ENCODE measurements at places on chromosomes 12 and 14.
A peak's percentile ranks its signal among the peaks of the same experiment; 100 is the strongest.

DNA sequence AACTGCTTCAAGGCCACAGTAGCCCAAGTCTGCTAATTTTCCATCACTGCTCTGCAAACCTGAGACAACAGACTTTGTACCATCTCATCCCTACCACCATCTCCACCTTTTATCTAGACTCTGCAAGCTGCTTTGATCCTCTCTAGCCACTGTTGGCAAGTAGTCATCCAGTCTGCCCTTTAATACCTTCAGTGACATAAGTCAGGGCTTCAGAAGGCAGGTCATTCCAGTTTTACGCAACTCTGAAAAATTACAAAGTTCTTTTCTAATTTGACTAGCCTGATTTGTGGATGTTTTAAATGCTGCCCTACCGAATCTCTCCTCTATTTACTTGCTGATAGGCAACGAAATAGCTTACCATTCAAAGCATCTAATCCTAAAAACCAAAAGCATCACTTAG is 2.8 kb downstream of the FERMT2 start:
- DNase-seq = no peak

- DNase-seq = peak; percentile 48
Observed at GRCh38 chr14:22319526-22320361, 269.3 kb downstream of the DAD1 start.

DNA sequence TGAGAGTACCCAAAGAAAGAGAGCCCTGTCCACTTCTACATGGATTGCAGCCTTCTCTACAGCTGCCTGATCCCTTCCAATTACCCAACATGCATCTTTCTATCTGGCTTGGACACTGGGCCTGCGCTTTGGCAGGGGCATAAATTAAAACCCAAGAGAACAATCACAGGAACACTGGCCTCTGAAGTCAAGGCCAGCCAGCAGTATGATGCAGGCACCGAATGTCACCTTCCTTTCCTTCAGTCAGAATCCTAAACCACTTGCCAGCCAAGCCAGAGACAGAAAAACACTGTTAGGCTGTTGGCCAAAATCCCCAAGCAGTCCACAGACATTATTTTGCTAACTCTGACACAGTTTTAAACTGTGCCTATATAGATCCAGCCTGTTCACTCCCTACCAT is 113.7 kb downstream of the DUSP6 start:
- no peak for DNase-seq

DNA sequence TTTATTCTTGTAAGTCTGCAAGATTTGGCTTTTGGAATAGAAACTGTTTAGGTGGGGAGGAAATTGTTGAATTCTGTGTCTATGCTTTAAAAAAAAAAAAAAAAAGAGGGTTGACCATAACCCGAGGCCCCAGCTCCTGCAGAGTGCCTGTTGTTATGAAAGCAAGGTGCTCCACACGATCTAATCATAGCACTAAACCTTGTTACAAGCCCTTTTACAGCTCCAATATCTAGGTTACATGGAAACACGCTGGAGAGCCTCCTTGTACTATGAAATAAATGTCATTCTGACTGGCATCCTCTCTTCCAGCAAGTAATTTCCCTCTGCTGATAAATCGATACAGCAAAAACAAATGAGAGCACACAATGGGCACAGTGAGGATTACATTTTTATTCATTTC is 303.1 kb upstream of the SOX5 start:
- DNase-seq = no peak

DNA sequence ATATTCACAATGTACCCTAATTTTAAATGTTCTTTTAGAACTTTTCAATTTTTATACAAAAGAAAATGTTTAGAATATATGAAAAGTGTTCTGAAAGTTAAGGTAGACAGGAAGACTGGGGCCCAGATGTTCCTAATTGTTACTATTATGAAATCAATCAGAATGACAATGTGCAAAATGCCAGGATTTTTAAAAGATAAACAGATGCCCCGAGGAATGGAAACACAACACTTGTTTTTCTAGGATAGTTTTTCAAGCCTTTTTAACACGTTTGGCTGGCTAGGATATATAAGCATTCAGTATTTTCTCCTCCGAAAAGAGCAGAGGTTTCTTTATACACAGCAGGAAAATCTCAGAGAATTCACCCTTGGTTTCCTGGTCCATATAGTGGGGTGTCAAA is 106.8 kb downstream of the ESR2 start:
- no peak for DNase-seq

GRCh38 chr12:56362130-56363059 is at the start of gene APOF:
Gene APOF (minus strand): TSS chr12:56362857. CDS start chr12:56362745, 112 bp downstream.
- no peak for DNase-seq

DNA sequence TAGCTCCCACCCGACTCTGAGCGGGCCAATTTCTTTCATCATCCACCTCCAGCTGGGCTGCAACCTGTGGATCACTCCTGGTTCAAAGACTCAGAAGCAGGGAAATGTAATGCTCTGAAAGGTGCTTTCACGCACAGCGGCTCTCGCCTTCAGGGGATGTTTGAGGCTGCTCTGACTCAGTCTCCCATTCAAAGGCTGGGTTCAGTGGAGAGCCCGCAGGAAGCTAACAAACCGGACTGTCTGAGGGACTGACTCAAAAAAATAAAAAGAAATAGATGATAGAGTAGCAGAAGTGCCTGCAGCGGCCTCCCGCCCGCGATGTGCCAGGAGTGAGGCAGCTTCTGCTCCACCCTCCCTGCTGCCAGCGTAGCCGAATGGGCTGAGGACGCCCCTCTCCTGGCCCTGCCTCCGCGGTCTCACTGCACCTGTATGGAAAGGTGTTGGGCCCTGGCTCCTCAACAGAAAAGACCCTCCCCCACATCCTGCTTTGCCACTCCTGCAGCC is 98.0 kb downstream of the GCH1 start:
- DNase-seq = no peak

DNA sequence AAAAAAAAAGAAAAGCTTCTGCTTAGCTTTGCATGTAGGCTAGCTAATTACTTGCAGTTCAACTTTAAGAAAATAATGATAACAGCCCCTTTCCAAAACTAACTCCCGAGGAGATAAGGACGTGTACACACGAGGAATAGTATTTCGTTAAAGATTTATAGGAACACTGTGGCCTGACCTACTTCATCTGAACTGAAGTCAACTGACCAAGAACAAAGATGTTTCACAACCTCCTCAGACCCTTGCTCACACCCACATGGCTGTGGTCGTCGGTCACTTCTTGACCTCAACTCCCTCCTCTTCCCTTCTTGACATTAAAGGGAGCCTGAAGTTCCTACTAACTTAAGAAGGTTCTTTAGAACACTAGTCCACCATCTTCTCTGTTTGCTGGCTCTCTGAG is 25.3 kb upstream of the FAM181A start:
- no peak for DNase-seq

- DNase-seq = no peak
Observed at GRCh38 chr12:111406474-111407376, 1.0 kb downstream of the SH2B3 start.

DNA sequence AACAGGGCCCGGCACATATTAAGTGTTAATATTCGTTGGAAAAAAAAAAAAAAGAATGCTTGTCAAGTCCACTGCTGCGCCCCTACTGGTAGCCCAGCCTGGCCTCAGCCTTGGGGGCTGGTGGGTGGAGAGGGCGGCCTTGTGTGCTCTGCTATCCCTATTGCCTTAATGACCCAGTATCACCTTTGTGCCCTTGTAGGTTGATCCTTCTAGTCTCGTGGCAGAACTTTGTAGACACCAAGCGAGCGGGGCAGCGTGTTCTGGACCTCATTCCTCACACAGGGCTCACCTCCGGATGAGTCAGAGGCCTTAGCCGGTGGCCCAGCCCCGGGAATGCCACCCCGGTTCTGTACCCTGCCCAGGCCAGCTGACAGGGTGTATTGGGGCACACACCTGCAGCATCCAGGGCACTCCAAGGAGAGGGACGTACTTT is 1.8 kb upstream of the RCOR1 start:
- peak; percentile 66 for DNase-seq

DNA sequence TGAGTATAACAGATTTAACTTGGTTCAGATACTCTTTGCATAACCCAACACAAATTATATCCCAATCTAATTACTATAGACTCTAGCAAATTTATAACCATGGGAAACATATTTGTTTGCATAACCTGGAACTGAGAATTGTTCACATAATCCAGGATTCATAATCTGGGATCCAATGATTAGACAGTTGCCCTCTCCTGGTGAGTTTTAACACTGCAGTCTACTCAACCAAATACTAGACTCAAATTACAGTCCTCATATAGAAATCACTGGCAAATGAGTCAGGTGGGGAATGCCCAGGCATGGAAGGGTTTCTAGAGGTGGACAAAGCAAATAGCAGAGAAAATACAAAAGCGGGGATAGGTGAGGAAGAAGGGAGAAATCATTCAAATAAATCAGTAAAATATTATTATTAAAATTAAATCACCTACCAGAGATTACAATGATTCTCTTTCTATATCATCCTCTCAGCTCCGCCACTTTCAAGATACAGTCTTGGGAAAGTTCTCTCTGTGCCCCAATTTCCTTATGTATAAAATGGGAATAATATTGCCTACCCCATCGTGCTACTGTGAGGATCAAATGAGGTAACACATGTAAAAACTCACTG is 9.4 kb downstream of the GCH1 start:
- peak; percentile 83 for DNase-seq

DNA sequence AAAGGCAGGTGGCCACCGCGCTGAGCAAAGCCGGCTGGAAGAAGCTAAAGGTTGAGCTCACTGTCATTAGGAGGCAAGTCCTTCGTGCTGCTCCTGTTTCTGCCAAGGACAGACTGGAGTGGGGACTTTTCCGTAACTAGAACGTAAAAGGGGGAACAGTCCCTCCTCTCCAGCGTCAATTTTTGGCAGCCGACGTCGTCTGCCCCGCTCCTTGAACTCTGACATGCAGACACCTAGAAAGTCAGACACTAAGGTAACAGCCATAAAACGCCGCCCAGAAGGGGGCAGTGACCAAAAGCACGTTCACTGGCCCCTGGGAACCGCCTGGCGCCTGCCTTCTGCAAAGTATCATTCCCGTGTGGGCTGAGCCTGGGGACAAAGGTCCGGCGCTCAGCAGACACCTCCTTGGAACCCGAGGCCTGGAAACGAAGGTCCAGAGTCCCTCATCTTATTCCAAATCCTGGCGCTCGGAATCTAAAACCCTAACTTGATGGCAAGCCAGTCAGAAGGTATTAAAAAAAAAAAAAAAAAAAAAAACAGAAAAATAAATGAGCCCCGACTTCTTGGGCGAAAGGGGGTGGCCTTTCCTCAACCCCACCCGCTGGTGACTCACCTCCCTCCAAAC is 1.1 kb upstream of the LRP1 start:
- peak; percentile 54 for DNase-seq
